Uterus (tissue), 4 donors: ENCODE measurements at places on chromosomes 12 and 14.

GRCh38 chr12:52534482-52534881 is 14.3 kb upstream of the KRT5 start:
- no peaks in the 10 kb centered on the region for H3K27me3 ChIP-seq
- no peaks in the 10 kb centered on the region for H3K36me3 ChIP-seq
- H3K4me1 ChIP-seq = no peaks in the 10 kb centered on the region

DNA sequence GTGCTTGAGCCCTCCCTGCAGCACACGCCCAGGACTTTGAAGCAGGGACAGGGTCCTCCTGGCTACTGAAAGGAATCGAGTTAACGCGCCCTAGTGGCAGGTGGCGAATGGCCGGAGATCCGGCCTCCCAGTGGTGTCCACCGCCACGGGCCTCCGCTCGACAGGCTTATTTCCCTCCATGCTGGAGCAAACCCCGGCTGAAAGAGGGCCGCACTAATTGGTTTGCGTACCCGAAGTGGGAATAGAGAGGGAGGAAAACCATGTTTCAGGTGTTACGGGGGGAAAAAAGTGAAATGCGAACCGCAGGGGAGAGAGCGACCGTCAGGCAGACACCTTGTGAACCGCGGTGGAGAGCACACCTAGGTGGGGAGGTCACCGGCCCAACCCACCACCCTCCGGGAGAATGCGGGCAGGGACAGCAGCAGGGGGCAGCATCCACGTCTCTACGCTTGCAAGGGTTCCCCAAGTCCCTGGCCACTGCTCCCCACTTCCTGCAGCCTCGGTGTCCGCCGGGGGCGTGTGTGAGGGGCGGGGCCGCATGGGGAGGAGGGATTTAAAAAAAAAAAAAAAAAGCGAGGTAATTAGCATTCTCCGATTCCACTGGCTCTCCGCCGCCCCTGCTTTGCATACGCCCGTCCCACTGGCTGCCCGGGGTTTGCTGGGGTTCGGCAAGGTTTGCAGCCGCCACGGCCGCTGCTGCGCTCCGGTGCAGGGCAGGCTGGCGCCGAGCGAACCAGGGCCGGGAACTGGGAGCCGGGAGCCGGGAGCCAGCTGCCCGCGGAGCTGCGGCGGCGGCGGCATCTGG is 224.6 kb upstream of the CRY1 start:
- H3K4me1 ChIP-seq = no peaks in the 10 kb centered on the region
- peaks cover 6% of the 10 kb centered on the region for H3K27me3 ChIP-seq

DNA sequence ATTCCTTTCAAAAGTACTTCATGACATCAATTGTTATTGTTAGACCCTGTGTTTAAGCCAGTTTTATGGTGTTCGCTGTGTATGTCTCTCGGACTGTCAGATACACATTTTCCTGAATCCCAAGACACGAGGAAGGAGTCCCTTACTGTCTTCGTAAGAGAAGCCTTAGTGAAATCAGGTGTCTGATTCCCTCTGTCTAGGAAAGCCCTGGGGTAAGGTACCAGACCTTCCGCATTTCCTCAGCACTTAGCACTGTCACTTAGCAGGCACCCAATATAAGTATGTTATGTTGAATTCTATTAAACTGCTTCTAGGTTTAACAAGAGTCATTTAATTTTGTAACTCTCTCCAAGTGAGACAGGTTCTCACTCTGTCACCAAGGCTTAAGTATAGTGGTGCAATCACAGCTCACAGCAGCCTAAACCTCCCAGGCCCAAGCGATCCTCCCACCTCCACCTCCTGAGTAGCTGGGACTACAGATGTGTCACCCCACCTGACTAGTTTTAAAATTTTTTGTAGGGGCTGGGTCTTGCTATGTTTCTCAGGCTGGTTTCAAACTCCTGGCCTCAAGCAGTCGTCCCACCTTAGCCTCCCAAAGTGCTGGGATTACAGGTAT is 111.0 kb downstream of the BBS10 start:
- H3K27me3 ChIP-seq = no peaks in the 10 kb centered on the region
- no peaks in the 10 kb centered on the region for H3K4me1 ChIP-seq
- no peak overlapping the region for H3K4me3 ChIP-seq
- H3K27ac ChIP-seq = no peak overlapping the region
- no peaks in the 10 kb centered on the region for H3K36me3 ChIP-seq
- no peak for DNase-seq

DNA sequence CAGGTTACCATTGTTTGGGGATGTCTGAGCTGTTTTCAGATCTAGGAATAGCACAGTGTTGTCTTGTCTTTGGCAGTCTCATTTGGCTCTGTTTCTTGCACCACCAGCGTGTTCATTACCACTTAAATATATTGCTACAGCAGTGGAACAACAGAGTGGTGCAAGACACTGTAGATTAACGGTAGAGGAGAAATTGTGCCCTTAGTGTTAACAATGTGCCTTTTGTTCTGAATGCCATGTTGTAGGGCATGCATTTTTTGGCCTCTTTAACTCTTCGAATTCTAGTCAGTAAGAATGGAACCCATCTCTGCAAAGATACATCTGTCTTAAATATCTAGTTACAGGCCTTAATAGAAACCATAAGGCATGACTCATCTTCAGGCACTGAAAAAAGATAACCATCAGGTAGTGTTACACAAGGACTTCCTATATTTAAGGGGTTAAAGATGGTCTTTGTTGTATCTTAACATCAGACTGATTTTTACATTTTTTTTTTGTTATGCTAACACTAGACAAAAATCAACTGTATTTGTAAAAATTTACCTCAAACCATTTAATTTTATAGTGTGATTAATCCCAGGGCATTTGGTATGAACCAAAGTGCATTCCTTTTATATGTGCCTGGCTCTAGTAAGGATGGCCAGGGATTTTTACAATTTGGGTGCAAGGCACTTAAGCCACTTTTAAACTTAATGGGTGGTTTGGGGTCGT is 12.9 kb downstream of the DYRK2 start:
- H3K4me3 ChIP-seq = no peak overlapping the region
- H3K27ac ChIP-seq = no peak overlapping the region
- no peaks in the 10 kb centered on the region for H3K27me3 ChIP-seq

GRCh38 chr12:103626498-103626897 is 39.4 kb downstream of the STAB2 start:
- H3K4me3 ChIP-seq = no peak overlapping the region
- no peaks in the 10 kb centered on the region for H3K4me1 ChIP-seq
- no peaks in the 10 kb centered on the region for H3K27me3 ChIP-seq
- DNase-seq = peak; percentile 26
- H3K36me3 ChIP-seq = no peaks in the 10 kb centered on the region
- H3K27ac ChIP-seq = no peak overlapping the region

DNA sequence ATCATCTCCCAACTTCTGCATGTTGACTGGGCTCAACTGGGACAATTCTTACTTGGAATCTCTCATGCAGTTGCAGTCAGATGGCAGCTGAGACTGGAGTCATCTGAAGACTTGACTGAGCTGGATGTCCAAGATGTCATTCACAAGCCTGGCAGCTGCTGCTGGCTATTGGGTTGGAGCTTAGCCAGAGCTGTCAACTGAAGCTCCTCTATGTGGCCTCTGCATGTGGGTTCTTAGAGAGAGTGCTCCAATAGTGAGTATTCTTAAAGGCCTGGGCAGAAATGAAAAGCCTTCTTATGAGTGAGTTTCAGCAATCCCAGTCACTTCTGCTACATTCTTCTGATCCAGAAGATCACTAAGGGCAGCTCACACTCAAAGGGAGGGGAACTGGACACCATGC is 440.9 kb downstream of the LRIG3 start:
- no peaks in the 10 kb centered on the region for H3K36me3 ChIP-seq
- no peak for DNase-seq
- H3K4me1 ChIP-seq = no peaks in the 10 kb centered on the region
- no peaks in the 10 kb centered on the region for H3K27me3 ChIP-seq
- H3K4me3 ChIP-seq = no peak overlapping the region

DNA sequence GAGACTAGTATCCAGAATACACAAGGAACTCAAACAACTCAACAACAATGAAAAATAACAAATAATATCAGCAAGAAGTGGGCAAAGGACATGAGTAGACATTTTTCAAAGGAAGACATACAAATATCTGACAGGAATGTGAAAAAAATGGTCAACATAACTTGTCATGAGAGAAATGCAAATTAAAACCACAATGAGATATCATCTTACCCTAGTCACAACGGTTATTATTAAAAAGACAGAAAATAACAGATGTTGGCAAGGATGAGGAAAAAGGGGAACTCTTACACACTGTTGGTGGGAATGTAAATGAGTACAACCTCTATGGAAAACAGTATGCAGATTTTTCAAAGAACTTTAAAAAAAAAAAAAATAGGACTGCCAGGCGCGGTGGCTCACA is 20.4 kb downstream of the VWF start:
- no peak for DNase-seq
- no peaks in the 10 kb centered on the region for H3K4me1 ChIP-seq
- no peak overlapping the region for H3K27ac ChIP-seq
- no peak overlapping the region for H3K4me3 ChIP-seq
- H3K36me3 ChIP-seq = no peaks in the 10 kb centered on the region

DNA sequence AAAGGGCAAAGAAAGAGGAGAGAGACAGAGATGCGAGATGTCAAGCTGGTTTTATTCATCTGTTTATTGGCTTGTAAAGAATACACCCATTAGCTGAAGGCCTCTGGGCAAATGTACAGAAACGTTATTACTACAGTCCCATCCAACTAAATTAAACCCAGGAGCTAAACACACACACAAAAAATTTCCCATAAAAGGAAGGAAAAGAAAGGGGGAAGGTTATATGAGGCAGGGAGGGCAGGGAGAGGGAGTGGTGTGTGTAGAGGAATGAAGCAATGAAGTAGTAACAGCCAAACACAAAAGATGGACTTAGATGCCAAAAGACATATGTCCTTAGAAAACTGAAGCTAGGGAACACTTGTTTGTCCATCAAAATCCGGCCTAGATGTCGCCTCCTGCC is 3.1 kb upstream of the MFAP5 start:
- peak overlapping the region; percentile 70 for H3K27ac ChIP-seq
- H3K36me3 ChIP-seq = no peaks in the 10 kb centered on the region
- no peak for DNase-seq
- H3K27me3 ChIP-seq = no peaks in the 10 kb centered on the region
- no peaks in the 10 kb centered on the region for H3K4me1 ChIP-seq

DNA sequence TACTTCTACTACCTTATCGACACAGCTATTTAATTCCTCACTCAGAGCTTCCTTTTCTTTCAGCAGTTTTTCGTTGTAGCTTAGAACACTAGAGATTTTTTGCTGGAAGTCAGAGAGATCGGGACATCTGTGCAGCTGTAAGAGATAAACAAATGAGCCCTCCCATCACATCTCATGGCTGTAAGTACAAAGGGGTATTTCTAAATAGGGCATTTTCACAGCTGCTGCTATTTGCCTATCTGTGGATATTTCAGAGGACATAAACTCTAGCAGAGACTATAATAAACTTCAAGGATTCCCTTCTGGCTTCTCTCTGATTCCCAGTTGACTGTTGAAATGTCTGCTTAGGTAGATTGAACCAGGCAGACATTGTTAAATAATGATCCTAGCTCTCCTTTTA is 76.1 kb upstream of the SAV1 start:
- H3K27ac ChIP-seq = no peak overlapping the region
- no peak overlapping the region for H3K4me3 ChIP-seq
- H3K27me3 ChIP-seq = no peaks in the 10 kb centered on the region

DNA sequence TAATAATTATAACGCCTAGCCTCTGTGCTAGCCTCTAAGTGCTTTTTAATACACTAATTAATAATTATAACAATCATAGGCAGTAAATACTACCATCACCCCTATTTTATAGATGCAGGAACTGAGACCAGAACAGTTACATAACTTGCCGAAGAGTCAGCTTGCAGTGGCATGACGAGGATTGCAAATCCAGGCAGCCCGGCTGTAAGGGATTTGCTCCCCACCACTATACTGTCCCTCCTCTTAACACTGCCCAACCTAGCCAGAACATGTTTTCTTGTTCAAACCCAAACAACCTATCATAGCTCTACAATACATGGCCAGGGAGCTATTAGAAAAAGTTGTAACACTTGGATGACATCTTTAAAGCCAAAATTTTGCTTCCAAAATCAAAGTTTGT is 33.9 kb upstream of the VASH1 start:
- no peaks in the 10 kb centered on the region for H3K36me3 ChIP-seq
- H3K27ac ChIP-seq = no peak overlapping the region
- DNase-seq = no peak
- no peaks in the 10 kb centered on the region for H3K4me1 ChIP-seq
- H3K27me3 ChIP-seq = no peaks in the 10 kb centered on the region
- H3K4me3 ChIP-seq = no peak overlapping the region

- DNase-seq = no peak
- no peak overlapping the region for H3K4me3 ChIP-seq
- no peaks in the 10 kb centered on the region for H3K36me3 ChIP-seq
- peak overlapping the region; percentile 81 for H3K27ac ChIP-seq
Measured at GRCh38 chr12:78684419-78684818, 180.2 kb upstream of the SYT1 start.

DNA sequence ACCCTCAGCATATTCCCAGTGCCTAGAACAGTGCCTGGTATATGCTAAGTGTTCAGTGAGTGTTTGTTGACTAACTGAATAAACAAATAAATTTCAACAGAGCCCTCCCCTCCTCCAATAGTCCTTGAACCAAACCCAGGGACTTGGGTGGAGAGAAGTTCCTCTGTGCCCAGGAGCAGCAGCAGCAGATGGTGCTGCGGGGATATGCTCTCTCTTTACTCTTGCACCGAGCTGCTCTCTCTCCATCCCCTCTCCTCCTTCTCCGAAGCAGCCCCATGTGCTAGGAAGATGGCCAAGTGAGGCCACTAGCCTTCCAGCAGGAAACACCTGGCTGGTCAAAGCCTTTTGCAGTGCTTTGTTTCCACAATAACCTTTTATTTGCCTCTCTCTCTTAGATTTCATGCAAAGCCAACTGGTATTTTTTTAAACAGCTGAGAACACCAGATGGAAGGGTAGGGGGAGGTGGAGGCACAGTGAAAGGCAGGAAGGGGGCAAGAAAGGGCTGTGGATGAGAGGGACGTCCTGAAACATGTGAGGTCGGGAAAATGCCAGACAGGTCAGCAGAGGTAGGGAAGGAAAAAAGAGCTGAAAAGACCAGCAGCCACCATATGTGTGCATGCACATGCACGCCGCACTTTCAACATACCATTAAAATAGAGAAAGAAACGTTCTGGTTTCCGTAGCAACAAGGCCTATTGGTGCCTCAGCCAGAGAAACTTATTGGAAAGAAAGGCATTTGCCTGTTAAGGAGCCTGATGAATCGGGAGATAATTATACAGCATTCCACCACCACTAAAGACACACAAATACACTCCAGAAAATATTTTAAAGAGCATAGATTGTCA is 78.9 kb downstream of the EMP1 start:
- no peak for DNase-seq
- H3K4me3 ChIP-seq = no peak overlapping the region
- no peaks in the 10 kb centered on the region for H3K36me3 ChIP-seq
- no peak overlapping the region for H3K27ac ChIP-seq
- peaks cover 5% of the 10 kb centered on the region for H3K4me1 ChIP-seq

- H3K4me3 ChIP-seq = no peak overlapping the region
- no peak overlapping the region for H3K27ac ChIP-seq
- H3K4me1 ChIP-seq = no peaks in the 10 kb centered on the region
- H3K27me3 ChIP-seq = no peaks in the 10 kb centered on the region
Measured at GRCh38 chr14:100281286-100282082, 24.8 kb downstream of the SLC25A29 start.

DNA sequence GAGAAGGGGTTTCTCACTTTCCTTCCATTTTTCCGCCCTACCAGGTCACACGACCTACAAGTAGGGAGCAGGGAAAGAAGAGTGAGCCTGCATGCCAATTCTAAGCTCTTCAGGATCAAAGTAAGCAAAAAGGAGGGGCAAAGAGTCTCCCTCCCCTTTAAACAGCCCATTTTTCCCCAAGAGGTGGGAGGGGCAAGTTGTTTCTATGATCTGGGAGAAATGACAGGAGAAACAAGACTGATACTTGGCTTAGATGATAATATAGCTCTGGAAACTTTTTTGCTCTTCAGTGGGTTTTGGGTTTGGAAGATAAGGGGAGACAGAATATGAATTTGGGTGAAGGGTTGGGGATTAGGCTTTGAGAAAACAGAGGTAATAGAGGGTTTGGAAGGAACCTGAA is 1.8 kb downstream of the DTX3 start:
- H3K36me3 ChIP-seq = no peaks in the 10 kb centered on the region
- H3K4me3 ChIP-seq = no peak overlapping the region
- no peaks in the 10 kb centered on the region for H3K4me1 ChIP-seq
